ACHN (cell line): ENCODE measurements at places on chromosomes 1 and 21.

GRCh38 chr1:53549781-53550180 lies 90.6 kb downstream of the DMRTB1 start:
- DNase-seq = no peak

DNA sequence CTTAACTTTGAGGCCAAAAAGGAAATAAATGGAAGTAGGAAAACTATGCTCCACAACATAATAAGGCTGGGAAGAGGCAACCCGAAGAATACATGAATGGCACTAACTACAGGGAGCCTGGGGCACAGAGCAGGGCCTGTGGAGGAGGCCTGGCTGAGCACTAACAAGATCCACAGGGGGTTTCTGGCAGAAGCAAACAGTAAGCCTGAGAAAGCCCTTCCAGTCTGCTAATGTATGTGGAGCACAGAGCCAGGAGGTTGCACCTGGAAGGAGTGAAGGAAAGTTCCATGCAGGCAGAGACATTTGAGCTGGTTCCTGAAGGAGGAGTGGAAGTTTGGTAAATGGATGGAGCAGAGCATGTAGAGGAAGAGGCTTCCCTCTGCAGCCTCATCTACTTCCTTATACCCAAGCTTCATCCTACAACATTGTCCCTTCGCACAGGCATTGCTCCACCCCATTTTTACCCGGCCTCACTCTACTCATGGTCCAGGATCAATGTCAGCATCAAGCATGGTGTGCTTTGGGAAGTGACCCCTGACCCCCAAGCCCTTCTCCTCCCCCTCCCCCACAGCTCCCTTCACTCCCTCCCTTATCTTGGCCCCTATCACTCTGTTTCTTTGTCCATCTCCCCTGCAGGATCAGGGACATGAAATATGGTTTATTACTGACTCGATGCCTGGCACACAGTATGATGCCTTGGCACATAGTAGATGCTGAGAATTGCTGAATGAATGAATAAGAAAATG lies 23.3 kb downstream of the SHISA4 start:
- DNase-seq = no peak

- DNase-seq = no peak
These were observed 18.3 kb upstream of the NPPB start for GRCh38 chr1:11877074-11877473.

- no peak for DNase-seq
These were observed 82.2 kb upstream of the AK4 start for GRCh38 chr1:65065524-65066418.
